Liver (tissue), 10 donors: ENCODE measurements at places on chromosomes 4 and X.

- no peak overlapping the region for H3K27ac ChIP-seq
- DNase-seq: no peak
- H3K4me3 ChIP-seq: no peak overlapping the region
- no peaks in the 10 kb centered on the region for H3K27me3 ChIP-seq
- no peaks in the 10 kb centered on the region for H3K4me1 ChIP-seq
Measured at GRCh38 chr4:63728480-63729177, 680.6 kb downstream of the TECRL start.

- H3K27ac ChIP-seq: peak overlapping the region; percentile 38
- no peak overlapping the region for H3K4me3 ChIP-seq
- no peaks in the 10 kb centered on the region for H3K27me3 ChIP-seq
- DNase-seq: no peak
- peaks cover 40% of the 10 kb centered on the region for H3K4me1 ChIP-seq
Measured at GRCh38 chr4:128831531-128832242, 22.2 kb downstream of the JADE1 start.

DNA sequence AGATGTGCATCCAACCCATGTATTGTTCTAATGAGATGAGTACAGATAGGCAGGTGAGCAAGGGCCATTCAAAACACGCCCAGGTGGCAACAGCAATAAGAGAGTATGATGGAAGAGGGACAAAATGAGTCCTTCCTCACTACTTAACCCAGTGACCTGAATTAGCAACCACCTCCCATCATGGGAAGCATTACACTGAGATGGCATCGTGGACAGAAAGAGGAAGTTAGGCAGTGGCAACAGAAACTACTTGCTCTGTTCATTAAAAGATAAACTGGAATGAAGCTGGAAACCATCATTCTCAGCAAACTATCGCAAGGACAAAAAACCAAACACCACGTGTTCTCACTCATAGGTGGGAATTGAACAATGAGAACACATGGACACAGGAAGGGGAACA, 17.2 kb downstream of the RXFP1 start:
- no peaks in the 10 kb centered on the region for H3K27me3 ChIP-seq
- H3K4me3 ChIP-seq: no peak overlapping the region

DNA sequence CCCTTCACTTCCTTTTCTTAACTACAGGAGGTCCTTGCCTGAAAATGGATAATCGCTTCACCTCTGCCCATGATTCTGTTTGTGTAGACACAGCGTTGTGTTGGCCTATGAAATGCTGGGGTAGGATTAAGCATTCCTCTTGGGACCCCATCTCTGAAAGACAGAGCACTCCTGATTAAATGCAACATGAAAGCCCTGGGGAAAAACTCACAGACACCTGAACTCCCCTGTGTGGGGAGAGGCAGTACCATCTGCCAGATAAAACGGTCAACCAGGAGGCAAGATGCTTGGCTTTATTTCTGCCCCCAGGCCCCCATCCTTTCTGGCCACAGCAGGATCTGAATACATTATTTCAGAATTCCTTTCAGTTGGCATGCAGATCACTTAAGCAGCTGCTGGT, 1.9 kb downstream of the LGI2 start:
- no peaks in the 10 kb centered on the region for H3K27me3 ChIP-seq
- H3K27ac ChIP-seq: no peak overlapping the region
- DNase-seq: no peak
- peaks cover 5% of the 10 kb centered on the region for H3K4me1 ChIP-seq
- H3K4me3 ChIP-seq: no peak overlapping the region

- no peak overlapping the region for H3K27ac ChIP-seq
- no peaks in the 10 kb centered on the region for H3K36me3 ChIP-seq
- no peak for DNase-seq
- no peak overlapping the region for H3K4me3 ChIP-seq
- H3K4me1 ChIP-seq: no peaks in the 10 kb centered on the region
Measured at GRCh38 chrX:153776611-153777045, 4.2 kb upstream of the SRPK3 start.

GRCh38 chr4:19580095-19580494, 671.6 kb upstream of the SLIT2 start:
- DNase-seq: no peak
- H3K4me1 ChIP-seq: no peaks in the 10 kb centered on the region
- H3K27ac ChIP-seq: no peak overlapping the region
- H3K27me3 ChIP-seq: no peaks in the 10 kb centered on the region
- H3K36me3 ChIP-seq: no peaks in the 10 kb centered on the region

DNA sequence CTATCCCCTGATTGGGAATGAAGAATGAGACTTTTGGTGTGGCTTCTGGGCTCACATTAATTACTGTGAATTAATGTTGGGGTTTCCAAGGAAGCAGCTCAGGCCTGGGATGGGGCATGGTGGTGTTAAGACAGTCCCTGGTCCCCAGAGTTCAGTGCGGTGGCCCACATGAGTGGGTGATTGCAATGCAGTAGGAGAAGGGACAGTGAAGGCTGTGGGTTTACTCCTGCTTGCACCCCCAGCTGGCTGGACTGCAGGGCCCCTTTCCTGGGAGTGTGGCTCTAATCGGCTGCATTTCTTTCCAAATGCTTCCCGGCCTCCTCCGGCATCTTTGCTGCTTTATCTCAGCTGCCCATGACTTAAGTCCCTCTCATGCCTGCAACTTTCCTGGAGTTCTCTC, 28.2 kb upstream of the GPR78 start:
- H3K27me3 ChIP-seq: no peaks in the 10 kb centered on the region
- H3K4me1 ChIP-seq: no peaks in the 10 kb centered on the region
- DNase-seq: no peak
- H3K4me3 ChIP-seq: no peak overlapping the region

DNA sequence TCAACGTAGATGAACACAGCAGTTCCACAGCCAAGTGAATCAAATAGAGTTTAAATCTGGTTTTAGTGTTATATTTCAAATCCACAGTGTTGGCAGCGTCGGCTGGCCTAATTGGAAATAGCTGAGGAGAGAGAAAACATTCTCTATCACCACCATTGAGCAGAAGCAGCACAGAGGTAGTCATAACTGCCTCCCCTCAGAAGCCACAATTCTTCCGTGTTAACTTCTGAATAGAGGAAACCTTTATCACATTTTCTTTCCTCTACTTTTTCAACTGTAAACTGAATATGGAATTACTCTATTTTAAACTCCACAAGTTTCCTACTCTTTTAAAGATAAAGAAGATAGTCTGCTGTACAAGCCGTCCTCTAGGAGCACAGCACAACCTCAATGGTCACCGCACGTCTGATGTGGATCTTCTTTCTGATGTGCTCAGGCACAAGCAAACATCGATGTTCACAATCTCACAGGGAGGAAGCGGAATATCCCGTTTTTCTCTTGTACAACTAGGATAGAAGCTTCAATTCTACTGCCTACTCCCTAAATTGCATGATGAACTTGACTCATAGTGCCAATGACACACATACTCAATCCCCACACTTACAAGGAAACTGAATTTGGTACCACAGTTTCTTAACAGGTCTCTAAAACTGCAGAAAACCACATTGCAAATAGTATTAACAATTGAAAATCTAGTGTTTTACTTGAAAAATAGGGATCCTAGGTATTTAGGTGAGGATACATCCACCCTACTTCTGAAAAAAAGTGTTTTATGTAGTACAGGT, 217.8 kb upstream of the ETNPPL start:
- H3K27me3 ChIP-seq: no peaks in the 10 kb centered on the region
- no peak overlapping the region for H3K27ac ChIP-seq
- DNase-seq: no peak
- H3K36me3 ChIP-seq: no peaks in the 10 kb centered on the region
- no peak overlapping the region for H3K4me3 ChIP-seq

DNA sequence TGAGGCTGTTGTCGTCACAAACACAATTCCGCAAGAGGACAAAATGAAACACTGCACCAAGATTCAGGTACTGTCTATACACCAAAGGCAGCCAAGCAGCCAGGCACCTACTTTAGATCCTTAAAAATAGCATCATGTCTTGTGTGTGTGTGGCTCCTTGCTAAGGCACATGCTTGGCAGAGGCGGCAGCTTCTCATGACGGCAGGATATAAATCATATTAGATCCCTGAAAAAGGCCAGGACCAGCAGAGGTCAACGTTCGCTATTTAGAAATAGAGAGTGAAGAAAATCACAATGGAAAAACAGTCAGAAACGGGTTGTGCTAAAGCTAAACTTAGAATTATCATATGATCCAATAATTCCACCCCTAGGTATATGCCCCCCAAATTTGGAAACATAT, 29.5 kb downstream of the PRPS2 start:
- H3K27ac ChIP-seq: no peak overlapping the region
- no peak for DNase-seq
- no peak overlapping the region for H3K4me3 ChIP-seq
- H3K27me3 ChIP-seq: no peaks in the 10 kb centered on the region
- no peaks in the 10 kb centered on the region for H3K4me1 ChIP-seq

- H3K4me3 ChIP-seq: no peak overlapping the region
- H3K36me3 ChIP-seq: no peaks in the 10 kb centered on the region
- no peak overlapping the region for H3K27ac ChIP-seq
- DNase-seq: no peak
Measured at GRCh38 chrX:39212456-39212855, 411.2 kb downstream of the MID1IP1 start.

- H3K4me1 ChIP-seq: peaks cover 9% of the 10 kb centered on the region
- no peak for DNase-seq
- peak overlapping the region; percentile 79 for H3K27ac ChIP-seq
- H3K27me3 ChIP-seq: no peaks in the 10 kb centered on the region
- no peak overlapping the region for H3K4me3 ChIP-seq
Measured at GRCh38 chr4:48033825-48034413, 17.3 kb downstream of the NIPAL1 start.

DNA sequence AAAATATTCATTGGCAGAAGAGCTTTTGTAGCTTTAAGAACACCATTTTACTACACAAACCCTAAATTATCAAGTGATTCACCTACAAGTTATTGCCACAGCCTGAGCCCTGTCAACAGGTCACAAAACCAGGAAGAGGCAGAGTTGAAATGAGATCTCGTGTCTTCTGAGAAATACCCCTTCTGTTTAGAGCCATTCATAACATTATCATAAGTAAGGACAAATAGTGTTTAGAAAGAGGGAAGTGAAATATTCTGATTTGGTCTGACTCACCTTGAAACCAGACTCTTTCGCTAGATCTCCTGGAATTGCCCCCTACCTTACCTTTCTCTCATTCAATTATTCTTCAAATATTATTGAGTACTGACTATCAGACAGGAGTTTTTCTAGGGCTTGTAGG, 5.9 kb downstream of the ETDB start:
- DNase-seq: no peak
- no peaks in the 10 kb centered on the region for H3K4me1 ChIP-seq
- H3K36me3 ChIP-seq: no peaks in the 10 kb centered on the region
- no peaks in the 10 kb centered on the region for H3K27me3 ChIP-seq
- H3K4me3 ChIP-seq: no peak overlapping the region

DNA sequence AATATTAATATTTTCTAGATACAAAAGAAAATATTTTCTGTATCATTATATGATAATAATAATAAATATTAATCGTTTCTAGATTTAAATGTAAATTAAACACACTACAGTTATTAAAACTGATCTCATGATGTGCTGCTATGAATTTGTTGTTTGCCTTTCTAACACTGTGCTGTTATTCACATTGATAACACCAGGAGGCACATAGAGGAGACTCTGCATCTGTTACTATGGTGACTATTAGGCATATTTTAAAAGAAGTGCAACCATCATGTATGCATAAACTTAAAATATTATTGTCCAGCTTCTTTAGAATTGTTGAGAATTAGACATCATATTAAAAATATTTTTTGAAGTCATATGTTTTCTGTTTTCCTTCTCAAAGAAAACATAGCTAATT, 11.8 kb upstream of the PDGFC start:
- no peak overlapping the region for H3K4me3 ChIP-seq
- no peak overlapping the region for H3K27ac ChIP-seq
- DNase-seq: no peak
- H3K27me3 ChIP-seq: no peaks in the 10 kb centered on the region

DNA sequence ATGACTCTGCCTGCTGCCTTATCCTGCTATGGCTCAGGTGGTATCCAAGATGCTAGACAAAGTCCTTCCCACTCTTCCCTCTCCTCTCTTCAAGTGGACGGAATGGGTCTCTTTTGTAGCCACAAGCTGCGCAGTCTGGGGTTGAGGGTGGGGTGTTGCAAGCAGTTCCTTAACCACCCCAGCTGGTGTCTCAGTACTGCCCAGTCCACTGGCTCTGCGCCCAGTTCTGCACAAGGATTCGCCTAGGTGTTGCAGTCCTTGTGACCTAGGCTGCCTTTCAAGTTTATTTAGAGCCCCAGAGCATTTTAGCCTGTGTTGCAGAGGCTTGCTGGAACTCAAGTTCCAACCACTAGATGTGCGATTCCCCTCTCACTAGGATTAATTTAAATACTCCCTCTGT, 120.7 kb downstream of the NEXMIF start:
- DNase-seq: no peak
- no peaks in the 10 kb centered on the region for H3K36me3 ChIP-seq
- H3K4me3 ChIP-seq: no peak overlapping the region
- H3K4me1 ChIP-seq: no peaks in the 10 kb centered on the region

- no peak overlapping the region for H3K27ac ChIP-seq
- DNase-seq: no peak
- H3K4me3 ChIP-seq: no peak overlapping the region
- no peaks in the 10 kb centered on the region for H3K4me1 ChIP-seq
Measured at GRCh38 chr4:145279122-145279960, 99.0 kb upstream of the OTUD4 start.

- H3K4me3 ChIP-seq: no peak overlapping the region
- DNase-seq: no peak
- H3K36me3 ChIP-seq: no peaks in the 10 kb centered on the region
- H3K4me1 ChIP-seq: no peaks in the 10 kb centered on the region
- no peak overlapping the region for H3K27ac ChIP-seq
Measured at GRCh38 chr4:179563741-179564140, 2121.5 kb upstream of the AGA start.

GRCh38 chr4:154416190-154416547, 75.4 kb downstream of the DCHS2 start:
- H3K27ac ChIP-seq: no peak overlapping the region
- H3K27me3 ChIP-seq: no peaks in the 10 kb centered on the region
- peaks cover 14% of the 10 kb centered on the region for H3K4me1 ChIP-seq
- DNase-seq: no peak
- no peaks in the 10 kb centered on the region for H3K36me3 ChIP-seq
- H3K4me3 ChIP-seq: peak overlapping the region; percentile 55

GRCh38 chr4:93710847-93711430, 117.6 kb upstream of the ATOH1 start:
- no peak overlapping the region for H3K27ac ChIP-seq
- H3K4me3 ChIP-seq: no peak overlapping the region
- H3K27me3 ChIP-seq: no peaks in the 10 kb centered on the region
- no peaks in the 10 kb centered on the region for H3K4me1 ChIP-seq
- no peaks in the 10 kb centered on the region for H3K36me3 ChIP-seq

DNA sequence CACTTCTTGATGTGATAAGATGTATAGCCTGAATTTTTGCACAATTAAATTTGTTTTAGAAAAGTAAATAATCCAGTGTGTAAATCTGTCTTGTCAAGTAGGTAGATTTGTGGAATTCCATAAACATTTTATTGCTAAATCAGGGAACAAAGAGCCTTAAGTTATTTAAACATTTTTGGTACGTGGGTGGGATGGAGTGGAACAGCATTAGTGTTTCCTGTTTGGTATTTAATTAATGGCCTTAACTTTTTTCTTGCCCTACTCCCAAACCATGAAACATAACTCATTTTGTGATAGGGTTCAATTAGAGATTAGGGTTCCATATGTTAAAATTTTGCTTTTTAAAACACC, 5.1 kb downstream of the NUDT9 start:
- H3K27ac ChIP-seq: no peak overlapping the region
- H3K36me3 ChIP-seq: no peaks in the 10 kb centered on the region
- no peaks in the 10 kb centered on the region for H3K27me3 ChIP-seq
- H3K4me3 ChIP-seq: no peak overlapping the region

- H3K36me3 ChIP-seq: no peaks in the 10 kb centered on the region
- H3K4me3 ChIP-seq: no peak overlapping the region
Measured at GRCh38 chr4:152229782-152230289, 306.1 kb downstream of the FBXW7 start.
